ENCODE measurements at places on chromosomes 11 and 22.

DNA sequence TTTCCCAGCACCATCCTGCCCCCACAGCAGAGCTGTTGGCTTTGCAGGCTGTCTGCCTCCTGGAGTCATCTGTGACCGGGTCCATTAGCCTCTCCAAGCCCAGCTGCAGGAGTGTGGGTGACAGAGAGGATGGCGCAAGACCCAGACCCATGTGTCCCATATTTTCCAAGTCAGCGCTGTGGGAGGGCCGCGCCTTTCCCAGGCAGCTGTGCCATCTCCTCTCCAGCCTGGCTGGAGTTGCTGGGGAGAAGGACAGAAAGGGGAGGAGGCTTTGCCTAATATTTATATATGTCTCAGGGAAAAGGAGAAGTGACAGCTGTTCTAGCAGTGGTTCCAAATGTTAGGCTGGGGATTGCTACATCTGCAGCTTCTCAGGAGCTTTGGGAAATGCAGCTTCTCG lies 15.7 kb downstream of the DTX4 start:
- H3K4me1 ChIP-seq, result no peaks in the 10 kb centered on the region
- no peak for DNase-seq
- H3K36me3 ChIP-seq, result no peaks in the 10 kb centered on the region
- no peak overlapping the region for H3K4me3 ChIP-seq
- no peak overlapping the region for H3K27ac ChIP-seq
- peaks cover 5% of the 10 kb centered on the region for H3K27me3 ChIP-seq

GRCh38 chr22:17695986-17696385 lies 57.4 kb downstream of the BCL2L13 start:
- no peaks in the 10 kb centered on the region for H3K36me3 ChIP-seq
- H3K4me1 ChIP-seq, result no peaks in the 10 kb centered on the region
- no peak overlapping the region for H3K27ac ChIP-seq
- H3K27me3 ChIP-seq, result no peaks in the 10 kb centered on the region

- H3K36me3 ChIP-seq, result no peaks in the 10 kb centered on the region
- H3K4me3 ChIP-seq, result no peak overlapping the region
- DNase-seq, result peak; percentile 63
- no peak overlapping the region for H3K27ac ChIP-seq
- H3K27me3 ChIP-seq, result peaks cover 49% of the 10 kb centered on the region
- peaks cover 25% of the 10 kb centered on the region for H3K4me1 ChIP-seq
Measured at GRCh38 chr11:75100314-75100713, 3.6 kb upstream of the OR2AT4 start.

GRCh38 chr11:86047275-86047991 lies 21.5 kb downstream of the PICALM start:
- peak; percentile 67 for DNase-seq
- H3K4me1 ChIP-seq, result peaks cover 100% of the 10 kb centered on the region
- H3K27me3 ChIP-seq, result no peaks in the 10 kb centered on the region
- peak overlapping the region; percentile 87 for H3K4me3 ChIP-seq
- peak overlapping the region; percentile 97 for H3K27ac ChIP-seq

DNA sequence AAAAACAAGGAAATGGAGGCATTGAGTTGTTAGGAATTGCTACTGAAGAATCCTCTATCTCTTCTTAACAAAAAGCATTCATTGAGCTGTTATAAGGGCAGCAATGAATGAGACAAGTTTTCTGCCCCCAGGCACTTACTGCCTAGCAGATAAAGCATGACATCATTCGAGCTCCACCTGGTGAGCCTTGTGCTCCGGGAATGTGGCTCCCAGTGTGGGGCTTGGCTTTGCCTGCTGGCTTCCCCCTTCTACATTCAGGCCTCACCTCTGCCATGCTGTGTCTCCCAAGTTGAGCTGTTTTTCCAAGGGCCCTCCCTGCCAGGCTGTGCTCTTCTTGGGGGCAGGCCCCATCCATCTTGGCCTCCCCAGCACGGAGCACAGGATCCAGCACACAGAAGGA lies 56.9 kb upstream of the EIF3D start:
- no peak overlapping the region for H3K4me3 ChIP-seq
- peaks cover 1% of the 10 kb centered on the region for H3K36me3 ChIP-seq
- no peak for DNase-seq
- no peak overlapping the region for H3K27ac ChIP-seq
- peaks cover 32% of the 10 kb centered on the region for H3K27me3 ChIP-seq
- no peaks in the 10 kb centered on the region for H3K4me1 ChIP-seq
